ENCODE measurements at places on chromosomes 4 and X.

- no peak for DNase-seq
Measured at GRCh38 chr4:88159229-88159725, 838 bp upstream of the ABCG2 start.

DNA sequence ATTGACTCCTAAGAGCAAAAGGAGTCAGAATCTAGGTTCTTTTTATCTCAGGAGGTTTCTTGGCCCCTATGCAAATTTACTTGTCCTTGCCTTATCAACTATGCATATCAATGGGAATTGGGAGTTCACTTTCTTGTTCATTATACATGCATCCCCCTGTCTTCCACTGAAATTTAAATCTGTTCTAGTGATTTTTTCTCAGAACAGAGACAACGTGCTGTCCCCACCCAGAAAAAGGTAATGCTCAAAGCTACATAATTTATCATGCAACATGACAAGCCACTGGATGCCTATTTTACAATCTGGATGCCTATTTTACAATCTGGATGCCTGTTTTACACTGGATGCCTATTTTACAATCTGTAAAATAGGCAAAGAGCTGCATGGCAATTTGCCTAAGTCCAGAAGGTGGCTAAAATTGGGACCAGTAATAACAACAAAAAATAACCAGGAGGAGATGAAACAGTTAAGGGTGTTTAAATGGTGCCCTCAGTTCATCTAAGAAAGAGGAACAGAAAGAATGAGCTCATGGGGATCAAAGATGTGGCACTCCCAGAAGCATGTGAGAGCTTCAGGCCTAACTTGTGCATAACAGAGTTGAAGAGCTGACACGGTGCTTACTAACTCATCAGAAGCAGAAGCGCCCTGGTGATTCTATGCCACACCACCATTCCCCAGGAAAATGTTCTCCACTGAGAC, 537.8 kb upstream of the BOD1L1 start:
- DNase-seq: no peak

DNA sequence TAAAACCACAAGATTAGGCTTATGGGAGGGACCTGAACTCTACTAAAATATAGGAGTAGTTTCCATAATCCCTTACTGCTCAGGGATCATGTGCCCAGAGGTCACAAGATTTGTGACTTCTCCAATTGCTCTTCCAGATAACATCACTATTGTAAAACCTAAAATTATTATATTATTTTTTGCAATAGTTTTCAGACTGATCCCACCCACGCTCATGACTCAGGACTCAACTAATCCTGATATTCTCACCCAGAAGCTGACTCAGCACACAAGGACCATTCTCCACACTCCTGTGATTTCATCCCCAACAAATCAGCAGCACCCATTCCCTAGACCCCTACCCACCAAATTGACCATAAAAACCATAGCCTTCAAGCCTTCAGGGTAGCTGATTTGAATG, 24.0 kb upstream of the RPL34 start:
- no peak for DNase-seq

DNA sequence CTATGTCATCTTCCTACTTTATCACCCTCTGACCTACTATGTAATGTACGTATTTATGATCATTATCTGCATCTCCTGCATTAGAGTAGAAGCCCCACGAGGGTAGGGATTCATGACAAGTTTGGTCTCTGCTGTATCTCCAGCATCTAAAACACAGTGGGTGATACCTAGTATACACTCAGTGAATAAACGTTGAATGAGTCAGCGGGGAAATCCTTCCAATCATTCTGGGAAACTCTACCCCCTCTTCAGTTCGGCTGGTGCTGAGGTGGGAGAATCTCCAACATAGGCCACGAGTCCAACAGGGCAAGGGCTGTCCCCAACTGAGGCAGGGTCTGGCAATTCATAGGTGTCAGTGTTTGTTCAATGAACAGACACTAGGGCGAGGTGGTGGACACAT, 74.4 kb upstream of the EFNB1 start:
- DNase-seq: no peak

DNA sequence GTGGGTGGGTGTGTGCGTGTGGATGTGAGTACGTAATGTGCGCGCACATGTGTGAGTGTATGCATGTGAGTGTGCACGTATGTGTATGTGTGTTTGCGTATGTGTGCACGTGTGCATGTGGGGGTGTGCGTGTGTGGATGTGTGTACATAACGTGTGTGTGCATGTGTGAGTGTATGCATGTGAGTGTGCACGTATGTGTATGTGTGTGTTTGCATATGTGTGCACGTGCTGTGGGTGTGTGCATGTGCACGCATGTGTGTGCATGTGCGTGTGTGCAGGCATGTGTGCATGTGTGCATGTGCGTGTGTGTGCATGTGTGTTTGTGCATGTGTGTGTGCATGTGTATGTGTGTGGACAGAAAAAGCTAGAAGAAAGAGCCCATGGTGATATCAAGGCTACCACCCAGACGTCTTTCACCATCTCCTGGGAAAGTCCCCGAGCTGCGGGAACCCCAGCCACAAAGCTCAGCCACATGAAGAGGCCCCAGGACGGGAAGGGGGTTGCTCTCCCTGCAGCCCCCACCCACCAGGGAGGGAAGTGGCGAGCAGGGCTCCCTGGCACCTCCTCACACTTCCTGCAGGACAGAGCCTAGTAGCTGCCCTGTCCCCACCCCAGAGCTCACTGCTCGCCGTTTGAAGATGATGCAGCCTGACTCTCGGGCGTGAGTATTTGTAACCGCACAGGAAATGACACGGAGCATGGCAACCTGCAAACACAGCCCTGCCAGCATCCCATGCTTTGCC, 108.3 kb downstream of the DCTD start:
- DNase-seq: no peak

GRCh38 chr4:47519239-47519883, 34.3 kb downstream of the ATP10D start:
- no peak for DNase-seq

GRCh38 chrX:134525086-134525792, 65.3 kb downstream of the HPRT1 start:
- DNase-seq: no peak

GRCh38 chr4:13984991-13985800, 357.7 kb upstream of the BOD1L1 start:
- DNase-seq: no peak

DNA sequence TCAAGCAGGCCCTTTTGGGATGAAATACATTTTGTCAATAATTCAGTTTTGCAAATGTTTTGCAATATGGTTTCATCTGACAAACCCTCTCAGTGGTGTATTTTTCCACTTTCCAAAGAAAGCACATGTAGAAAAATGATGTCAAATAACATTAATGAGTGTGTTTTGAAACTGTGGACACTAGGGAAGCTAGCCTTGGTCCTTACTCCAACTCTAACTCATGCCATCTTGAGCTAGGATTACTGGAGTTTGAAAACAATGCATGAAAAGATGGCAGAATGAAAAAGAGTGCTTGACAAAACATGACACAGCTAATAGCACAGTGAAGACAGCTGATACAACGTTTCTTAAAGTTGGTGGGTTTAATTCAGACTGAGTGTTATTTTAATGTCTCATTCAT, 41.4 kb downstream of the HAND2 start:
- no peak for DNase-seq

GRCh38 chr4:6460876-6461275, 11.5 kb downstream of the PPP2R2C start:
- DNase-seq: no peak

GRCh38 chrX:40420899-40421729, 159.7 kb upstream of the ATP6AP2 start:
- DNase-seq: peak; percentile 66

DNA sequence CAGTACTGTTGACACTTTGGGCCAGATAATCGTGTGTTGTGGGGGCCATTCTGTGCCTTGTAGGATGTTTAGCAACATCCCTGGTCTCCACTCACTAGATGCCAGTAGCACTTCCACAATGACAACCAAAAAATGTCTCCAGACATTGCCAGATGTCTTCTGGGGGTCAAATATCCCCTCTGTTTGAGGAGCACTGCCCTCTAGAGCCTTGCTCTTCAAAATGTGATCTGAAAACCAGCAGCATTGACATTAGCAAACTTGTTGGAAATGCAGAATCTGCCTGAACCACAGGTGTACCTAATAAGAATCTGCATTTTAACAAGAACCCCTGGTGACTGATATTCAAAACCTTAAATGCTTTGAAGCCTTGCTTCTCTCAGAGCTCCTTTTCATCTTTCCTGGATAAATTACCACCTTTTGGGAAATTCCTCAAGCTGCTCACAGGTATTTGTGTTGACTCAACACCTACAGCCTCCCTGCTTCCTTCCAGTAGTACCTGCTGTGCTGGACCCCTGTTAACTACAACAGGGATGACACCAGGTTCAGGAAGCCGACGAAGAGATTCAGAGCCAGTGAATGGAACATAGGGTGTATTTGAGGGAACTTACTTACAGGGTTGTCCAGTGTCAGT, 459.0 kb upstream of the NR3C2 start:
- DNase-seq: no peak

- no peak for DNase-seq
Measured at GRCh38 chrX:129737916-129738315, 863 bp upstream of the XPNPEP2 start.

DNA sequence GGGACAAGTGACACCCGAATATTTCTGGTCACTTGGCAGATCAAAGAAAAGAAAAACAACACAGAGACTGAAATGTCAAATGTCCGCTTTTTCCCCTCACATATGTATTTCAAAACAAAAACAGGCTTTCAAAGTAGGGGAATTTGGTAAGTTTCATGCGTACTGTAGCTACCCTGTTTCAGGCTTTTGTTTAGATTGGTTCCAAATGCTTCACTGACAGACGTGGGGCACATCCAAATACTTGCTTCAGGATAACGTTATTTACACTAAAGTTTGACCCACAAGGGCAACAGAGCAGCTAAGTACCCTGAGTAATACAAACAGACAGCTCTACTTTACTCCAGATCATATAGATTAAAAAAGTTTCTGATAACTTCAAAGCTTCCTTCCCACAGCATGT, 804.5 kb upstream of the POU3F4 start:
- no peak for DNase-seq

DNA sequence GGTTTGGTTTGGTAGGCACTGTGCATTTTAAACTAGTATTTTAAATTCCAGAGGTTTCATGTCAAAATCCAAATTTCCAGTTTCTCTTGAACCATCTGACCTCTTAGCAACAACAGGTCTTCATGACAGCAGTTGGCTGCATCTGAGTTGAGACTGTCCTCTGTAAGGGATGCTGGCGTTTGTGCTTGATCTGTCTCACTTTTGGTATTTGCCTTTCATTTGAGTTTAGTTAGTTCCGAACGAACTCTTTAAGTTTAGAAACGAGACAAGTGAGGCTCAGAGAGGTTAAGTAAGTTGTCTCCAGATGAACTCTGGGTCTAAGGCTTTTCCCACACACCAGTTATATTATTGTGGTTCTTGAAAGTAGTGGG, 29.1 kb downstream of the SPARCL1 start:
- no peak for DNase-seq

DNA sequence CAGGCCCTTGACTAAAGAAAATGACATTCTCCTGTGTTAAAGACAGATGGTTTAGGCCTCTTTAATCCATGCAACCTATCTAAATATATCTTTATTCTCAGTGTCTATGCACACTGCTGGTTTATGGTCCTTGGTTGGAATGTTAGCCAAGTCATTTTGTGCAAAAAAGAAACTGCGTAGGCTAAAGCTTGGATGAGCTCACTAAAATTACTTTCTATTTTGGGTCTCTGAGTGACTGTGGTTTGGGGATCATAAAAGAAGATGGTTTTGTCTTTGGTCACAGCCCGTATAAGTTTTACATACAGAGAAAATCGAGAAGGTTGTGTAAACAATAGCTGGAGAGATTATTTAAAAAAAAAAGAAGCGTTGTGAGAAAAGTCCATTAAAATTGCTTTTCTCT, 443.6 kb downstream of the UBE2NL start:
- no peak for DNase-seq

DNA sequence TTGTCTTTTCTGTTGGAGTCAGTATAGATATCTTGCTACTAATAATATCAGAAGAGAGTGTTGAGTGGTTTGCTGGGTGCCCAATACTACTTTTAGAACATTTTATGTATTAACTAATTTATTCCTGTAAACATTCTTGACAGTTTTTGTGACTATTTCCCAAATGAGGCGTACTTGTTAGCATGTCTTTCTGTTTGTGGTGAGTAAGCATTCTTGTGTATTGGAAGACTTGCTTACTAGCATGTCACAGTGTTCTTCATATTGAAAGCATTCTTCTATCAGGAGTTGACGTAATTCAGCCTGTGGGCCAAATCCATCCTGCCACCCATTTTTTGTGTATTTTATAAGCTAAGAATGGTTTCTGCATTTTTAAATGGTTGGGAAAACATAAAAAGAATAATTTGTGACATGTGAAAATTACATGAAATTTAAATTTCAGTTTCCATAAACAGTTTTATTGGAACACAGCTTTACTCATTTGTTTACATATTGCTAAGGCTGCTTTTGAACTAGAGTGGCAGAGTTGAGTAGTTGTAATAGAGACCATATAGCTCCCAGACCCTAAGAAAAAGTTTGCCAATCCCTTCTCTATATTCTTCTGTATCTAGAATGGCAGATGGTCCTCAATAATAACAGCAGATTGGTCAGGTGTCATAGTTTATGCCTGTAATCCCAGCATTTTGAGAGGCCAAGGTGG, 20.4 kb downstream of the REPS2 start:
- no peak for DNase-seq

GRCh38 chr4:65698631-65699030, 28.3 kb upstream of the EPHA5 start:
- DNase-seq: no peak

GRCh38 chrX:113001836-113002235, 161.2 kb upstream of the AMOT start:
- no peak for DNase-seq

DNA sequence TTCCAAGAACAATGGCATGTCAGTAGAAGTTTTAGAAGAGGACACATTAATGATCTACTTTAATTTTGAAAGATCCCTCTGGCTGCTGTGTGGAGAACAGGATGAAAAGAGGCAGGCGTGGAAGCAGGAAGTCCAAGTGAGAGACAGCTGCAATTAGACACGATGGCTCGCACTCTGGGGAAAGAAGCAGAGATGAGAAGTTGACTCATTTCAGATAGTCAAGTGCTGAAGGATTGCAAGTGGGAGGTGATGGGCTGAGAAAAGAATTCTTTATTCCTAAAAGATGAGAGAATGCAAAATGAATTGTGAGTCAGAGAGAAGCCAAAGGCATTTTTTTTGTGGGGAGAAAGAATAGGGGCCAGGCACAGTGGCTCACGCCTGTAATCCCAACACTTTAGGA, 16.5 kb downstream of the RXFP1 start:
- peak; percentile 0 for DNase-seq

DNA sequence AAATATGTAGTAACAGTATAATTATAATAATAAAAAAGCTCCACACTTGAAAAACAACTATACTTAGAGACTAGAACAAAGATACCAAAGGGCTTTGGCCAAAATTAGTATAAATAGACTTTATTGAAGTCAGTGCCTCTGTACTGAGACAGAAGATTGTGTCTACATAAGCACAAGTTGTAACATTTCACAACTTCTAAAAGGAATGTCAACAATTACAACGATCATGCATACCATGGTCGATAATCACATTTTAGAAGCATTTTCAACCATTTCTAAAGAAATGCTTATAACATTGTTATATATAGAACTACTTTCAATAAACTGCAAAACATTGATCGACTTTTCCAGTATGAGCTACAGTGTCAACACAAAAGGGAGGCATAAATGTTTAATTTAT, 57.0 kb downstream of the DHX15 start:
- DNase-seq: no peak

All from nucleus accumbens (tissue), 56 donors.